ENCODE measurements at places on chromosomes 11 and 22. TPM values are rescaled to one million over a fixed set of nuclear protein-coding genes. Genes with fewer than 3 reads are reported as not detected.
A peak's percentile ranks its signal among the peaks of the same experiment; 100 is the strongest.

GRCh38 chr11:18794956-18795355 is 3.4 kb upstream of the PTPN5 start:
- DNase-seq = no peak

Gene CDKN1C
- 1.1 TPM for total RNA-seq

DNA sequence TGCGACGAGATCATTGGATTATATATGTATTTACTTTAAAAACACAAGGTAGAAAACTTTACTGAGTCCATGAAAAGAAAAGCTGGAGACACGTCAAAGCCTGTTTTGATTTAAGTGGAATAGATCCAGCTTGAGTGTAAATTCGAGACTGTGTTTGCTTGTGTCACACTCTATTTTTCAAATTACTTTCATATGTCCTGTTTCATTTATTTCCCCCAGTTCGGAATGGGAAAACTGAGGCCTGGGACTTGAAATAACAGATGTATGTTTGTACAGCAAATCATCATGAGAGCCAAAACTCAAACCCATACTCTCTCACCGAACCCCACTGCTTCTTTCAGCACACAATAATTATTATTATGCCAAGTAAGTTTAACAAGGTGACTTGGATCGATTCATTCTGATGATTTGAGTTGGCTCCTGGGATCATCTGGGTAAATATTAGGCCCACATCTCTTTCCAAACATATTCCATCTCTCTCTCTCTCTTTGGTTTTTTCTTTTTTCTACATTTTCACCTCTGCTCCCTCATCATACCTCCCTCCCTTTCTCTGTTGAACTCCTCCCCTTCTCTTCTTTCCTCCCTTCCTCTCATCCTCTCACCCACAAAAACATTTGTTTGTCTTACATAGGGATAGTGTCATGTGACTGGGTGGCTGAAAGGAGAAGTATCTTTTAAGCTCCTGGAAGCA is 21.2 kb downstream of the FZD4 start:
- DNase-seq = no peak

- no peak for DNase-seq
These were observed 141.6 kb downstream of the EFCAB6 start for GRCh38 chr22:43670513-43670912.

- no peak for DNase-seq
These were observed 75.3 kb downstream of the PKNOX2 start for GRCh38 chr11:125239585-125240560.

DNA sequence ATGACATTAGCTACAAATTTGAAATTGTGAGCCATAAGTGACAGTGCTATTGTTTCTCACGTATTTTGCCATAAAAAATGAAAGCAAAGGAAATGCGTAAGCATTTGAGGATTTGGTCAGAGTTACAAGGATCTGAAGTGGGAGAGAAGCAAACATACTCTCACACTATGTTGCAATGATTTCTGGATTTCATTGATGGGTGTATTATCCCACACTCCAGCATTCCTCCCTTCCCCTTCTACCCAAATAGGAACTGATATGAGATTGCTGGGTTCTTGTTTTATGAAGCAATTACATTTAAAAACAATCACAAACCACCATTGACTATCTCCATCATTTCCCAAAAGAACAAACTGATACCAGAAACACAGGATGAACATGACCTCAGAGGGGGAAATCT is 314.0 kb upstream of the CTSC start:
- no peak for DNase-seq

DNA sequence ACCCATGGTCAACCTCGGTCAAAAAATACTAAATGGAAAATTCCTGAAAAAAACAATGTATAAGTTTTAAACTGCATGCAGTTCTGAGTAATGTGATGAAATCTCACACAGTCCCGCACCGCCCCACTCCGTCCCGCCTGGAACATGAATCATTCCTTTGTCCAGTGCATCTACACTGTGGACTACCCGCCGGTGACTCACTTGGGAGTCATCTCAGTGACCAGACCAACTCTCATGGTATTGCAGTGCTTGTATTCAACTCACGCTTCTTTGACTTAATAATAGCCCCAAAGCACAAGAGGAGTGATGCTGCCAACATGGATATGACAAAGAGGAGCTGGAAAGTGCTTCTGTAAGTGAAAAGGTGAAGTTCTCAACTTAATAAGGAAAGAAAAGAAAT is 48.8 kb downstream of the ARHGAP32 start:
- DNase-seq = no peak

Gene CCDC15
- 3.7 TPM for total RNA-seq

DNA sequence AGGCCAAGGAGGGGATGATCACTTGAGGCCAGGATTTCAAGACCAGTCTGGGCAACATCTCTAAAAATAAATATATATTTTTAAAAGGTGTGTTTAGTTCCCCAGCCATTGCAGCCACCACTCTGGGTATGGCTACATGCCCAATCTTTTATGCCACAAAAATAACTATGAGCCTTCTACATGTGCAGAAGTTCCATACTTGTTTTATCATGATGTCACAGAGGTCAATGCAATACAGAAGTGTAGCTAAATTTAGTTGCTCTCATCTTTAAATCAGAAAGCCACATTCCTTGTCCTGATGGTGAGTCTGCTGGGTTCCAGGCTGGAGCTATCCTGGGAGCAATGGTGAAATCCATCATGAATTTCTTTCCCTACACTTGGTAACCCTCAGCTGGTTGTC is 436.3 kb downstream of the DYNC2H1 start:
- no peak for DNase-seq

GRCh38 chr22:27218012-27218920 is 560.9 kb downstream of the MIAT start:
- no peak for DNase-seq

Gene DRD2
- not detected for total RNA-seq

- no peak for DNase-seq
These were observed 64.6 kb downstream of the PPFIBP2 start for GRCh38 chr11:7578276-7578955.

Gene RASGRP2
- total RNA-seq = 33.5 TPM

Gene TP53I11
- 18.1 TPM for total RNA-seq

- no peak for DNase-seq
These were observed 65.4 kb downstream of the TP53I11 start for GRCh38 chr11:44885065-44885810.

Gene CWC15
- 96.6 TPM for total RNA-seq

Gene SCUBE2
- not detected for total RNA-seq

GRCh38 chr11:114886644-114887265 is 208.4 kb downstream of the NXPE2 start:
- no peak for DNase-seq

Gene C22orf15
- total RNA-seq = 0.93 TPM

- DNase-seq = no peak
These were observed 70.3 kb downstream of the KIRREL3 start for GRCh38 chr11:126930091-126930841.

Gene SLC22A12
- not detected for total RNA-seq

DNA sequence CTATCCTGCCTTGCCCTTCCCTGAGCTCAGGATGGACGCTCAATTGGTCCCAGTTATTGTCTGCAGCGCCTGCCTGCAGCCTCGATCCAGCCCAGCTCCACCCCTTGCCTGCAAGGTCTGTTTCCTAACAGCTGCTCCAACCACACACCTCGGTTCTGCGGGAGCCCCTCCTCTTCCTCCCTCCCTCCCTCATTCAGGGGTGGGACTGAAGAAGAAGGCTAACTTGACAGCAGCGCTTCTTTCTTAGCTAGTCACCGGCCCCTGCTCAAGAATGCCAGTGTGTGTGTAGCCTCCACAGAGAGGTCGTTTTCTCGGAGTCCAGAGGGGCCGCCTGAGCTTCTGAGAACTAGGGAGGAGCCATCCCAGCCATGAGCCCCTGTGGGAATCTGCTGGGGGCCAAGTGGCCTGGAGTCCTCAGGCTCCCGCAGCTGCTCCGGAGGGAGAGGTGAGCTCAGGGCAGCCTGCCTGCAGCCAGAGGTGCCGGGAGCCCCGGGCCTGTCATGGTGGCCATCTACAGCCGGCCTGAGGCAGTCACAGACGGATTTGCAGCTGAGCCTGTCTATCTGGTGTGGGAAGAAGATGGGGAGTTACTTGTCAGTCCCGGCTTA is 36.1 kb downstream of the LIMK2 start:
- DNase-seq = peak; percentile 40

DNA sequence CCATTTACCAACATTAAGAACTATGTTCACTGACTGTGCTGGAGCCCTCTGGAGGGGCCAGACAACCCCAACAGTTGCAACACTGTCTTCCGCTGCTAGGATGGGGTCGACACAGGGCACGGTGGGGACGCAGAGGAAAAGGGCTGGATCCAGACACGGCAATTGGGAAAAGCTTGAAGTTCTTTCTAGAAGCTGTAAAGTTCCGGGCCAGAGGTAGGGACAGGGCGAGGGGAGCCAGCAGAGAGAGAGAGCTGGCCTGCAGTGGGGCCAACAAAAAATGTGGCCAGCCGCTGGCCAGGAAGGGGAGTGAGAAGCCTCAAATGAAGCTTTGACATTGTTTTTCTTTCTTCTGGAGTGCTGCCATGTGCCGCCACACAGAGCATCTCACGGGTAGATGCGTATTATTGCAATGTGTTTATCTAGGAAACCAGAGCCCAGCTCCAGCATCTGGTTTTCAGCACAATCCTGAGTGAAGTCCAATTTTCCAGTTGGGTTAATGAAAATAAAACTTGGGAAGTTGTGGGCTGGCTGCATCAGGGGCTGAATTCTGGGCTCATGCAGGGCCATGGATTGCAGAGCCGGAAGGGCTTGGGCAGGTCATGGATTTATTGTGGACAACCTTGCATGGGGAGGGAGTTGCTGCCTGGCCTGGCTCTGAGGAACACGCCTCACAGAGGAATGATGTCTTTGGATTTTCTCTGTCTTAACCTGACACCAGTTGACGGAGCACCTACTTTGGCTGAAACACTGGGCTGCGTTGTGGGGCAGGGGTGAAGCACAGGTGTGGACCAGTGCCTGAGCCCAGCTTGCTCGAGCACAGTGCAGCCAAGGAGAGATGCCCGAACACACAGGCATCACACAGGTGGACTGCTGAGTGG is 67.6 kb upstream of the AMPD3 start:
- no peak for DNase-seq

DNA sequence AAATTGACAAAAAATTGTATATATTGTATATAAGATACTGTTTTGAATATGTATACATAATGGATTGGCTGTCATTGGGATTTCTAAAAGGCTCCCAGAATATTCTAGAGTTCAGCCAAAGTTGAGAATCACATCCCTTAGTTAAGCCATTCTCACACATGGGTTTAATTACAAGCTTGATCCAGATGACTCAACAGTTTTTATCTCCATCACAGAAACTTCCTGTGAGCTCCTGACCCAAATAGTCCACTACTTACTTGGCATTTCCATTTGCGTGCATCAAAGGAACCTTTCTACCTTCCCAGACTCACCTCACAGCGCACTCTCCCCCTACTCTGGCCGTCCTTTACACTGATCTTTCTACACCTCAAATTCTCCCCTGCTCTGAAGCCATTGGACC is 184.8 kb upstream of the ARHGAP20 start:
- DNase-seq = no peak

DNA sequence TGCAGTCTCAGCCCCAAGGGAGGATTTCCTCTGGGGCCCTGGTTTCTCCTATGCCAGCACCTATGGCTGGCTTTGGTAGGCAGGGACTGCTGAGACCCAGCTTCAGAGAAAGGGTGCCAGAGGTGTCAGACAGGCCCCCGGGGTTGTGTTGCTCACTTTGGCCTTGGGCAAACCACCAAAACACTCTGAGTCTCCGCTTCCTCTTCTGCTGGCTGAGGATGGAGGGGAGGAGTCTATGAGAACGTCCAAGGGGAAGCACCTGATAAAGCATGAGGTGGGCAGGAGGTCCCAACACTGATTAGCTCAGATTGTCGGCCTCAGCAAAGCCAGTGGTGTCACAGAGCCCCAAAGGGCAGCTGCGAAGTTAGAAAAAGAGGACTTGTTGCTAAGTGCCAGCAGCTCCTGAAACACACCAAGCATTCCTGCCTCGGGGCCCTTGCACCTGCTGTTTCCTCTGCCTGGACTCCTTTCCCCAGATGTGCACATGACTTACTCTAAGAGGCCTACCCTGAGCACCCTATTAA is 10.5 kb downstream of the SMTNL1 start:
- DNase-seq = peak; percentile 7

GRCh38 chr11:12214751-12215150 is 104.4 kb downstream of the MICAL2 start:
- DNase-seq = no peak

- DNase-seq = no peak
These were observed 49.4 kb downstream of the MAML2 start for GRCh38 chr11:96293598-96294021.

DNA sequence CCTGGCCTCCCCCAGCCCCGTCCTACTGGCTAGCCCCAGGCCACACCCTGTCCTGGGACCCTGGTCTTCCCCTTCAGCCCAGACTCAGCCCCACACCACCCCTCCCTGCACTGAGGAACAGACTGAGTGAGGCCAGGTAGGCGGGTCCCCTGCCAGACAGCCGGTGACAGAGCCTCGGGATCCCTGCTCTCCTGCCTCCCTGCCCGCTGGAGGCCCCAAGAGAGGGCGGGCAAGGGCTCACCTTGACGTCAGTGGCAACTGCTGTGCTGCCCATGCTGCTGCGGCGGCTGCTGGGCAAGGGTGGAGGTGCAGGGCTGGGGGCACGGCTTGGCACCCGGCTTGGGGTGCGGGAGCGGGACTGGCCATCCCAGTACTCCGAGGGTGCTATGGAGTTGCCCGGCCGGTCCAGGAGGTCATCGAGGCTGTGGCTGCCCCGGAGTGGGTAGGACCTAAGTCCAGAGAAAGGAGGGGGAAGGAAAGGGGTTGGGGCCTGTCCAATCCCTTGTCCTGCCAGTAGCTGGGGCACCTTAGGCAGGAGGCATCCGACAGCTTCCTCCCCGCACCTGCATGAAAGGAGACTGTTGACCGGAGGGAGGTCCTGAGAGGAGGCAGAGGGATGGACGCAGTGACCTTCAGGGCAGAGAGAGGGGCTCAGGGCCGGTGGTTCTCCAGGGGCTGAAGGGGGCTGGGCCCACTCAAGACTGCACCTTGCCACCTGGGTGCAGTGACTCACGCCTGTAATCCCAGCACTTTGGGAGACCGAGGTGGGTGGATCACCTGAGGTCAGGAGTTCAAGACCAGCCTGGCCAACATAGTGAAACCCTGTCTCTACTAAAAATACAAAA is 2.2 kb upstream of the SLC16A8 start:
- no peak for DNase-seq

DNA sequence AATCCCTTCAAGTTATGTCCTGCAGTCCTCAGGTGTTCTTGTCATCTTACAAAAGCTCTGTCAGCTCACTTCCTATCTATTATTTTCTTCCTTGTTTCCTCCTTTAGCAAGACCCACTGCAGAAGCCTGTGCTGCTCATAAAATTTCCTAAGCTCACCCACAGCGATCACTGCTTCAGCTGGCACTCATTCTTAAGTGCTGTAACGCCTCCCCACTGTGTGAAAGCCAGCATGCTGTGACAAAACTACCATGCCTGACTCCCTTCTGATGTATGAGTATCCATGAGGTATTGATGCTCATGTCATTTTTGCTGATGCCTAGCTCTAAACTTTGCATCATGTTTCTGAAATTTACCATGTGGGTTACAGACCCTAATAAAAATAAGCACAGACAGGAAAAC is 41.5 kb upstream of the CNTN5 start:
- no peak for DNase-seq

All from CD8-positive, alpha-beta memory T cell (primary cell).